ENCODE measurements at places on chromosomes 1 and 21.

DNA sequence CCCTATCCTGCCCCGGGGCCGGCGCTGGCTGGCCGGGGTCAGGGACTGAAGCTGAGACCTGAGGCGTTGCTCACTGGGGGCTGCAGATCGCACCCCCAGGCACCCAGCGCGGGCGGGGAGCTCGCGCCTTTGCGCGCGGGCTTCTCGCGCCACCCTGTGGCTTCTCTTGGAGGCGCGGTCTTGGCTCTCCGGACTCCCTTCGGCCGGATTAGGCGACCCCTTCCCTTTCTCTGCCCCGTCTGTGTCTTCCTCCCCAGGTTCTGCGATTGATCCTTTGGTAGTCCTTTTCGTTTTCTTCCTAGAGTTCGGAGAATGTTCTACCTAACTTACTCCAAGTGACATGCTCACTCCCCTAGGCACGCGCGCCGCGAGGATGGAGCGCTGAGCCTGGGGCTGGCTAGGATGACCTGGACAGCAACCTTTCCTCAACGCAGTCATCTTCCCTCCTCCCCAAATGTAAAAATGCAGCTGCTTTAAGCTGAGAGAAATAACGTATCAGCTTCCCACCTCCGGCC, 495 bp upstream of the NTRK1 start:
- peak; percentile 52 for DNase-seq

- DNase-seq = no peak
Observed at GRCh38 chr1:95415146-95415545, 181.1 kb downstream of the RWDD3 start.

GRCh38 chr1:30609999-30610345, 113.4 kb downstream of the MATN1 start:
- no peak for DNase-seq

DNA sequence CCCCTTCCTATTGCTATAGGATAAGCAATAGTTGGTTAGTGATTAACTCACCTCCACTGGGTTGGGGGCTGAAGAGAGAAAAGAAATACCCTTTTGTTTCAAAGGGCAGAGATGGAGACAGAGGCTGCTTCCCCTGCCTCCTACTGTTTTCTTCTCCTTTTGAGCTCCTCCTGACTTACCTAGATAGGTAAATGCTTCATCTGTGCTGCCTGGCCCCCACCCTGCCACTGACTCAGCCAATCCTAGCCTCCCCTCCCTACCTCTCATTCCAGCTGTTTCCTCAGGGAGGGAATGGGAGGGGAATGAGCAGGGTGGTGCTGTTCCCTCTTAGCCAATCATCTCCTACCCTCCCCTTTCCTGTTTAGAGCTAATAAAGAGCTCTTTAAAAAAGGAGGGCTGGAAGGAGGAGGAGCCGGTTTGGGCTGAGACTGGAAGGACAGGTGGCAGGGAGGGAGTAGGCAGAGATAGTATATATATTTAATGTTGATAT, at the start of gene C1orf116:
Gene C1orf116, minus strand, starts transcription at position 229 of the 490 bp plus-strand sequence. CDS start 5,158 bp downstream, outside the sequence.
- peak; percentile 80 for DNase-seq

- no peak for DNase-seq
Observed at GRCh38 chr1:184623404-184623803, 131.3 kb downstream of the EDEM3 start.

- DNase-seq = peak; percentile 25
Observed at GRCh38 chr1:95233737-95234500, at the start of gene RWDD3. Gene RWDD3, plus strand, starts transcription at chr1:95234210. Its CDS starts 21 bp downstream, at chr1:95234231.

GRCh38 chr1:93805027-93805610, 73.9 kb downstream of the DNTTIP2 start:
- DNase-seq = no peak
